ENCODE measurements at places on chromosomes 2 and 18. TPM values are rescaled to one million over a fixed set of nuclear protein-coding genes. Genes with fewer than 3 reads are reported as not detected.

GRCh38 chr2:129906861-129907235 is 72.6 kb upstream of the RAB6C start:
- peaks cover 11% of the 10 kb centered on the region for H3K27me3 ChIP-seq
- H3K36me3 ChIP-seq = no peaks in the 10 kb centered on the region
- no peak overlapping the region for H3K4me3 ChIP-seq
- DNase-seq = no peak
- peaks cover 20% of the 10 kb centered on the region for H3K4me1 ChIP-seq

DNA sequence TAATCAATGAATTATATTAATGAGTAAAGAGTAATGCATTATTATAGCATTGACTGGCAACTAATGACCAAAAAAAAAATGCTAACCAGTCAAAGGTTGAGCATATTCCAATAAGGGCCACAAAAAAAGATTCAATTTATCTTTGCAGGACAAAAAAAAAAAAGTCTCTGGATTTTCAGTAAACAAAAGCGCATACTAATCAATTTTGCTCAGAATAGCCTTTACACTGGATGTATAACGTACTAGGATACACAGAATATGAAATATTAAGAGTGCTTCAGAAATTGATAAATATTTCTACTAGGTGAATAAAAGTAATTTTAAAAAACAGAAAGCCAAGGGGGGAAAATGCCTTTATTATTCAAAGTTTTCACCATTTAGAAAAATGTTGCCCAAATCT is 74.4 kb downstream of the NBAS start:
- H3K4me1 ChIP-seq = no peaks in the 10 kb centered on the region
- no peak overlapping the region for H3K27ac ChIP-seq
- no peaks in the 10 kb centered on the region for H3K27me3 ChIP-seq
- H3K36me3 ChIP-seq = peaks cover 1% of the 10 kb centered on the region

DNA sequence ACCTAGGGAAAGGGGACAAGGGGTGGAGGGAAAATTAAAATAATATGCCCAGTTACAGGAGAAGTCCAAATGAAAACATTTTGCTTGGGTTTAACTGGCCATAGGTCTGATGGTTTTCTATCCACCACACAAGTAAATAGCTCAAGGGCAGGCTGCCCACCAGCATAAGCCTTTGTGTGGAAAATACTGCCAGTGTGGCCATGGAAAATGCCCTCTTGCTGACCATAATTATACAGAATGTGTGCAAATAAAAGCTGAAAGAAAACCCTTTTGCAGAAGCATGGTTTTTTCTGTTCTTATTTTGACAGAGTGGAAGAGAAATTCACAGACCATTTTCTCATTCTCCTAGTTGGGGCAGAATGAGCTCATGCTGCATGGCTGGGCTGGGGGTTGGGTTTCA is 111.3 kb upstream of the SIX2 start:
- DNase-seq = no peak
- H3K27ac ChIP-seq = no peak overlapping the region
- no peaks in the 10 kb centered on the region for H3K27me3 ChIP-seq
- H3K36me3 ChIP-seq = no peaks in the 10 kb centered on the region
- no peak overlapping the region for H3K4me3 ChIP-seq

GRCh38 chr2:154120706-154121105 is 249.0 kb downstream of the GALNT13 start:
- DNase-seq = no peak
- peaks cover 13% of the 10 kb centered on the region for H3K36me3 ChIP-seq
- no peak overlapping the region for H3K27ac ChIP-seq
- H3K4me3 ChIP-seq = no peak overlapping the region
- no peaks in the 10 kb centered on the region for H3K4me1 ChIP-seq

DNA sequence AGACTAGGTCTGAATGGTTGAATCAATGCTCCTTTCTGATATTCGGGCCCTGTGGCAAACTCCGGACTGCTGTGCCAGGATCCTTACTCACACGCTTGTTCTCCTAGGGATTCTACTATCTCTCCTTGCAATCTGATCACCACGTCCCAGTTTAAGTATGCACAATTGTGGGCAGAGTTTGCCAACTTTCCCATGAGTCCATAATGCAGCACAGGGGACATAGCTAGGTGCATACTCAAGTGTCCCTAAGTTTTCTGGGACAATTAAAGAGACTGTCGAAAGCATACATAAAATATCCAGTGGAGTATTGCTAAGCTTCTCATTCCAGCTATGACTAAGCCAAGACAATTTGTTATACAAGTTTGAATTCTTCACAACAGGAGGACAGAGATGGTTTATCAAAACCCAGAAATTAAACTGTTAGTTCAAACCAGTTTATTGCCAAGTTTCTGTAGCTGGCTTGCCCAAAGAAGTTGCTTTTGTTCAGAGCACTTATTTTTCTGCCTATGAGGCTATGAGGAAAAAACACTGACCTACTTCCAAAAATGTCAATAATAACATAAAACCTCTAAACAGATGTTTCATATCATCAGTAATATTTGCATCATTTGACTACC is 136.1 kb downstream of the EXOC6B start:
- H3K4me1 ChIP-seq = peaks cover 8% of the 10 kb centered on the region
- H3K27me3 ChIP-seq = no peaks in the 10 kb centered on the region
- H3K36me3 ChIP-seq = no peaks in the 10 kb centered on the region
- H3K27ac ChIP-seq = no peak overlapping the region
- H3K4me3 ChIP-seq = no peak overlapping the region

DNA sequence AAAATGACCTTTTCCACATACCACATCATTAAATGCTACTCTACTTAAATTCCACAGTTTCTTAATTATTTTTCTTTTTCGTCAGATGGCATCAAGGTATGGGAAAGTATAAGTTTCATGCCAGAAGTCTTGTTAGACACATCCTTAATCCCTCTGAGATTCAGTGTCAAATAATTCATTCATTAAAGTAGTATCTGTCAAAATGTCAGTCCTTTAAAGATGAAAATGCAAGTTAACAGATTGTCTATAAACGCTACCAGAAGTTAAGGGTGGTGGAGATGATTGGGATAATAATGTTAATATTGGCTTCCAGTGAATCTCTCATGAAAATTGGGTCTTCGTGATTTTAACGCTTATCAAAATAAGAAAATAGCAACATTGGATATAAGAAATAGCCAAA is 504.2 kb upstream of the LINC00305 start:
- H3K36me3 ChIP-seq = no peaks in the 10 kb centered on the region
- no peaks in the 10 kb centered on the region for H3K27me3 ChIP-seq
- no peaks in the 10 kb centered on the region for H3K4me1 ChIP-seq
- no peak overlapping the region for H3K4me3 ChIP-seq
- no peak overlapping the region for H3K27ac ChIP-seq

GRCh38 chr2:165572151-165572550 is 102.7 kb downstream of the CSRNP3 start:
- H3K4me1 ChIP-seq = peaks cover 35% of the 10 kb centered on the region
- peak overlapping the region; percentile 91 for H3K27ac ChIP-seq
- no peaks in the 10 kb centered on the region for H3K36me3 ChIP-seq
- H3K27me3 ChIP-seq = peaks cover 6% of the 10 kb centered on the region
- DNase-seq = peak; percentile 33
- peak overlapping the region; percentile 68 for H3K4me3 ChIP-seq

Gene PLEK
- total RNA-seq = not detected

Gene ZNF396
- total RNA-seq = 2.1 TPM

Gene RAB27B
- not detected for total RNA-seq

Gene LRRTM4
- 18.6 TPM for total RNA-seq

Gene RPS27A
- total RNA-seq = 437 TPM

Gene CHN1
- total RNA-seq = 212 TPM

DNA sequence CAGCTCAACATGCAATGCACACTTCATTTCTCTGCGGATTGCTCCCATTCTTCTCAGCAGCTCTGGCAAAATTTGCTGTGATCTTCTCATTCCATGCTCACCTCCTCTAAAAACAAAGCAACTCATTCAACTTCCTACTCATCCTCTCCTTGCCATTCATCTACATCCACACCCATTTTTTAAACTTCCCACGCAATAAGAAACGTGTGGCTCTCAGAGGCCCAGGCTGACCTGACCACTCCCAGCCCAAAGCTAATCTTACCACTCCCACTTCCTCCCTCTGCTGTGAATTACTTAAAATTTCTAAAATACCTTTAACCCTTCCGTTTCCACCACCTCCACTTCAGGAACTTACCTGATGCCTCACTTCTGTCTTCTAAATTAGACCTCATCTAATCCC is 15.2 kb downstream of the ABCB11 start:
- no peak overlapping the region for H3K4me3 ChIP-seq
- DNase-seq = no peak
- no peaks in the 10 kb centered on the region for H3K4me1 ChIP-seq
- H3K36me3 ChIP-seq = no peaks in the 10 kb centered on the region
- no peaks in the 10 kb centered on the region for H3K27me3 ChIP-seq

Gene C2orf72
- 0.42 TPM for total RNA-seq

DNA sequence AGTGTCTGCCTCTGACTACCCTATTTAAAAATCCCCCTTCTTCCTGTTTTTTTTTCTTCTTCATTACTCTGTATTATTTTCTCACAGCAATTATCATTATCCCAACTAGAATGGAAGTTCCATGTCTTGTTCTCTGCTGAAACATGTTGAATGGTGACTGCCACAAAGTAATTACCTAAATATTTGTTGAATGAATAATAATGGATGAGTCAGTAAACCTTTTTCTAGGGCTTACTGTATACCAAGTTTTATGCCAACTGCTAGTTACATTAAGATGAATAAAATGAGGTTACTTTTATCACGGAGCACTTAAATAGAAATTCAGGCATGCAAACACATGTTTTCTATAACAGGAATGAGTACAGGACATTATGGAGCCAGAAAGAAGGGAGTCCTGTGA is 490.6 kb downstream of the THSD7B start:
- H3K4me3 ChIP-seq = no peak overlapping the region
- H3K4me1 ChIP-seq = peaks cover 1% of the 10 kb centered on the region
- H3K27me3 ChIP-seq = peaks cover 4% of the 10 kb centered on the region
- H3K27ac ChIP-seq = no peak overlapping the region

Gene IGFBP5
- total RNA-seq = 0.51 TPM

Gene GALR1
- 0.49 TPM for total RNA-seq

Gene TRABD2A
- not detected for total RNA-seq

Measured in glutamatergic neuron (in vitro differentiated cells).